A673 (cell line): ENCODE measurements at places on chromosomes 1 and 21. TPM values are rescaled to one million over a fixed set of nuclear protein-coding genes. Genes with fewer than 3 reads are reported as not detected.

- DNase-seq: peak; percentile 46
Observed at GRCh38 chr1:108610073-108610472, 50.2 kb downstream of the EEIG2 start.

GRCh38 chr1:99358770-99359169 is 94.5 kb downstream of the PLPPR4 start:
- DNase-seq: no peak

The PTAFR gene
- 0.09 and 0.11 TPM in 2 replicates for total RNA-seq

DNA sequence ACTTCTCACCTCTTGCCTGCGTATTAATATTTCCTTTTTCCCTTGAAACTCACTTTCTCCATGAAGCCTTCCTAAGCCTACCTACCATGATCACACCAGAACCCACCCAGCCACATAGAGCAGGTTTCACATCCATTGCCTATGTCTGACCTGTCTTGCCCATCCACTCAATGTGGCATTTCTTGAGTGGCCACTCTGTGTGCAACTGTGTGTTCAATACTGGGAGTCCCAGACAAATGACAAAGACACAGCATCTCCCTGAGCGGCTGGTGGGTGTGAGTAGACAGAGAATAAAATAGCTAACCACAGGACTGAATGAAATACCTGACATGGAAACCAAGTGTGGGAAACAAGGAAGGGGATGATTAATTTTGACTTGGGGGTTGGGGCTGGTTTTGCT is 3.1 kb downstream of the PTGFRN start:
- no peak for DNase-seq

DNA sequence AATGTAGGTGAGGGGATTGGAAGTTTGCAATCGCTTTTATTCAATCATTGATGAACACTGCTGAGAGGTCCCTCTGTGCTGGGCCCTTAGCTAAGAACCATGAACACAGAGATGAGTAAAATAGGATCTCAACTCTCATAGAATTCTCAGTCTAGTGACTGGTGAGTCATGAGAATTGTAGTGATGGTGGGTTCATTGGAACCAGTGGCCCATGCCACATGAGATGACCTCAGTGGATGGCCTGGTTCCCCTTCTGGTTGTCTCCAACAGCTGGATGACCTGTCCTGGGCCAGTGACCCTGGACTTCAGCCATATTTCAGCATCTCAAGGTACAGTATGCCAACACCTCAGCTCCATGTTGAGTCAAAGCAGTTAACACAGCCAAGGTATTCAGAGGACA is 21.3 kb upstream of the S100A10 start:
- no peak for DNase-seq

The FCMR gene
- total RNA-seq: not detected in 2 replicates

The PGLYRP3 gene
- total RNA-seq: not detected in 2 replicates

The SLC1A7 gene
- not detected in 2 replicates for total RNA-seq

DNA sequence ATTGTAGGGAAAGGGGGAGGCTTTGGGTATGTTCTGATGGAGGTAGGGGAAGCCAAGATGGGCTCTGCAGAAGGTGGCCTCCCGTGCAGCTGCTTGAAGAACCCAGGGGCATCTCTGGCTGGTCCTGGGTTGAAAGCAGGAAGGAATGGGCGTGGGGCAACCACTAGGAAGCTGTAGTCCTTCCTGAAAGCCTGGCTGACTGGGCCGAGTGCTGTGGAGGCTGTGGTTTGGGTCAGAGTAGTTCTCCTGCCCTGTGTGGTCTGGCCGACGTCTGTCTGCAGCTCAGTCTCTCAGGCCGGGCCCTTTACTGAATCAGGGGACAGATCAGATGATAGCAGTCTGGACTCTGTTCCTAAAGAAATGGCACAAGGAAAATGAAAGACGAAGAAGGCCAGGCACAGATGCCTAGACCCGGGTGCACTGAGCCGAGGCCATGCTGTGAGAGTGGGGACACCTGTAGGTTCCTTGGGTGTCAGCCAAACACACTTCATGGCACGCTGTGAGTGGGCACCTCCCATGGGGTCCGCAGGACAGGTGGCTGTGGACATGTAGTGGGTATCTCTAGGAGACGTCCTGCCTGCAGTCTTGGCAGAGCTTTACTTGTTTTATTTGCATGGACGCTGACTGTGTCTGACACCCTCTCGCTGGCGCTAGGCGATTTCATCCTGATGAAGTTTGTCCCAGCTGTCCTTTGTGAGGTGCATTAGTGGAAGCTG is 87.0 kb downstream of the POFUT2 start:
- no peak for DNase-seq

DNA sequence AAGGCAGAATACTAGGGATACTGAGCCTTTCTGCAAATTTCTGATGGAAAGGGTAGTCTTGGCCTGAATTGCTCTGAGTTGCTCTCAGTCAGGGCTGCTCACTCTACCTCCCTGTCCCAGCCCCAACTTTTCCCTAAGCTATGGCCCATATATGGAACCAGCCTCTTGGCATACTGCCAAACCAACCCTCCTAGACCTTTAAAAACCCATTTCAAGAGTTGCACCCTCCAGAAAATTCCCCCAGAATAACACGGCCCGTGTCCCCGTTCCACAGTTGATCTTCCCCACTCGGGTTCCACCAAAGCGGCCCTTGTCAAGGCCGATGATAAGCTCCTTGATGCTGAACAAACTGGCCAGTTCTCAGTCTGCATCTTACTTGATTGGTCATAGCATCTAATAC is 25.4 kb downstream of the SYT6 start:
- no peak for DNase-seq

DNA sequence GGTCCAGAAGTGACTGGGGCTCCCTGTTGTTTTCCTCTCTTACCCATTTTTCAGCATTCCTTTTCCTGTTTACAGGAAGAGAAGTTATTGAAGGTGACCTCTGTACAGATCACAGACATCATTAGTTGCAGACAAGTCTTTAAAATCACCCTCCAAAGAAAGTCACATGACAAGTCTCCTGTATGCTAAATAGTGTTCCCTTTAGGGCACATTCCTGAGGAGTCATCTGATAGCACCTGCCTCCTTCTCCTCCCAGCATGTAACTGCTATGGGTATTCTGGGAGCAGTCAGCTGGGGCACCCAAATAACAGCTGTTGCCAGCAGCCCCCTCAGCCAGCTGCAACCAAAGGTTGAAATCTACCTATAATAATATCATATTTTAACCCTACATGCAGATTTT is 200.6 kb downstream of the PTGER3 start:
- DNase-seq: no peak

DNA sequence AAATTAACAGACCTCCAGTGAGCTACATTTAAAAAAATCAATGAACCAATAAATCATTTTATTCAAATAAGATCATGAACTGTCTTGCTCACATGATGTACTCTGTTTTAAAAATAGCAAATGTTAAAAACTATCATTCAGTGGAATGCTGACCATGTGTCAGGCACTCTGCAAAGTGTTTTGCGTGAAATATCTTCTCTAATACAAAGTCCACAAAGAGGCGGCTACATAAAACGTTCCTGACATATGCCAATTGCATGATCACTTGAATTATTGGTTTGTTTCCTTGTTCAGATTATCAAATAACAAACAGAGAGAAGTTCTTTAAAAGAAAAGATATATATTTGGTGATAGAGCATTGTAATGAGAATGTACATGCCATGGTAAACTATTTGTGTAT is 10.7 kb downstream of the FMO2 start:
- no peak for DNase-seq

DNA sequence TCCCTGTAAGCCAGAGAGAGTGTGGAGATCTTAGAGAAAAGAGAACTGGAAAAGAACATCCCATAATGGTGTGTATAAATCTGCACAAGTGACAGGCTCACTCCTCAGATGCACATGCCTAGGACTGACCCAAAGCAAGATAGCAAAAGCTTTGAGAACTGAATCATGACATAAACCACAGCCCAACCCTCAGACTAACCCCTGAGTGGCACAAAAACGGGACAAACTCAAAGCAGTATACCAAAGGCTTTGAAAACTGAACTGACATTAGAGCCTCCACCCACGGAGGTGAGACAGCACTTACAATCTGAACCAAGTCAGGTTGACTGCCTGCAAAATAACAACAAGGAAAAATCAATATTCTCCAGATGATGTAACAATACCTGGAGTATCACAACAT is 70.8 kb downstream of the TIAM1 start:
- DNase-seq: no peak

DNA sequence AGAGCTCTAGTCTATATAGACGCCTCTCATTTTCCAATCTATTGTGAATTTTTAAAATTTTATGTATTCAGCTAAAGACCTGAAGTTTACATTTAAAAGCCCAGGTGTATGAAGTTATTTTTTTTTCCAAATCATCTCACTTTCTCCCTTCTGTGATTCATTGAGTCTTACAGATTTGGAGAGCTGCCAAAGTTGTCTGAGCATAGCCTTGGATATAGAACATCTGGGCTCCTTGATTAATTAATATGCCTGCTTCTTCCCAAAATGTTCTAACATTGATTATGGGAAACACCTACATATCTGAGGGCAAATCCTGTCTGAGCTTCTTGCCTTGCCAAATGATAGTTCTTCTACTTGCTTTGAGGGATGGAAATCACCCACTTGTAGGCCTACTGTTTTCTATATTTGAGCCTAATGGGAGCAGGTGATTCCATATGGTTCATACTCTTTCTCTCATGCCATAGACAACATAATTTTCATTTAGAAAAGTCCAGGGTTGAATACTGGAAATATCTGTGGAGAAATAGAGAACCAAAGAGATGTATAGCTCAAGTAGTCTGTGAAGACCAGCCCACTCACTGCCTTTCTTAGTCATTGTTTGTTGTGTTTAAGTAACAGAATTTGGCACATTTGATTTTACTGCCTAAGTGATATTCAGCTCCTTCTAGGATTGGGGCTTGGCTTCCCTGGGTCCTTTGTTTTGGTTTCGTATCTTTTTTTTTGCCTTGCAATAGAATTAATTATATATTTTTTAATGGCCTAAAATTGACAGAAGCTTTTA is 46.2 kb downstream of the MACF1 start:
- DNase-seq: peak; percentile 39

The ERICH3 gene
- not detected in 2 replicates for total RNA-seq

- DNase-seq: peak; percentile 51
Observed at GRCh38 chr1:1058921-1059493, 15.1 kb downstream of the RNF223 start.

The SPRR4 gene
- total RNA-seq: not detected in 2 replicates

The CA14 gene
- total RNA-seq: 2.0 and 2.2 TPM in 2 replicates

GRCh38 chr1:41274752-41275545 is 32.8 kb upstream of the SCMH1 start:
- DNase-seq: no peak

DNA sequence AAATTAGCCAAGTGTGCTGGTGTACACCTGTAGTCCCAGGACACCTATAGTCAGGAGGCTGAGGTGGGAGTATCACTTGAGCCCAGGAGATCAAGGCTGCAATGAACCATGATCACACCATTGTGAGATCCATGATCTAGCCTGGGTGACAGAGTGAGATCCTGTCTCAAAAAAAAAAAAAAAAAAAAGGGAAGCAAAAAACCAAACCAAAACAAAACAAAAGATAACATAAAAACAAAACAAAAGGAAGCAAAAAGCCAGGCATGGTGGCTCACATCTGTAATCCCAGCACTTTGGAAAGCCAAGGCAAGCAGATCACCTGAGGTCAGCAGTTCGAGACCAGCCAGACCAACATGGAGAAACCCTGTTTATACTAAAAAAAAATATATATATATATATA is 9.4 kb upstream of the AKR1A1 start:
- DNase-seq: no peak

The ZYG11A gene
- total RNA-seq: 0.17 and 0.31 TPM in 2 replicates

DNA sequence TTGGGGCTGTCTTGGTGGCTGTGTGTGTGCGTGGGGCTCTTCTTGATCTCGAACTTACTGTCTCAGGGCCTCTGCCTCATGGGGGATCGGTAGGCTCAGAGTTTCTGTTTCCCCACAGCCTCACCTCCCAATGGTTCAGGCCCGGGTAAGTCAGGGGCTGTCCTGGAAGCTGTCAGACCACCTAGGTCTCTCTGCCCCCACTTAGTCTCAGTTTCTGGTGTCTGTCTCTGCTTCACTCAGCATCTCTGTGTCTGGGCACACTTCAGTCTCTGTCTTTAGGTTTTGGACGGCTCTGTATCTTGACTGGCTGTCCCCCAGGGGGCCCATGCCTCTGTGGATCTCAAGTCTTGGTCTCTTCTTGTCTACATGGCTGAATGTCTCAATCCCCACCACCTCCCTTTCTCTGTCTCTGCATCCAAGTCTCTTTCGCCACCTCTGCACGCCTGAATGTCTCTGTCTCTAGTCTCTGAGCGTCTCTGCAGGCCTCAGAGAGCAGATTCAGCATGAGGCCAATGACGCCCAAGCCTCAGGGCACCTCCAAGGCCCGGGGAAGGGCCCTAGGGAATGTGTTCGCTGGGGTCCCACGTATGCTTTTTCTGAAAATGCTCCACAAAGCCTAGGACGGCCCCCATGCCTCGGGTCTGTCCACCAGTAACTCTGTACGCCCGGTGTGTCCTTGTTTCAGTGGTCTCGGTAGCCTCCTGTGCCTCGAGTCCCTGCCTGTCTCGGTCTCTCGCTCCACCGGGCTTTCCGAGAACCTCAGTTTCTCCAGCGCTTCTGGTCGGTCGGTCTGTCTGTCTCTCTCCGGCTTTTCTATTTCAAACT is 818 bp downstream of the FHL3 start:
- no peak for DNase-seq

DNA sequence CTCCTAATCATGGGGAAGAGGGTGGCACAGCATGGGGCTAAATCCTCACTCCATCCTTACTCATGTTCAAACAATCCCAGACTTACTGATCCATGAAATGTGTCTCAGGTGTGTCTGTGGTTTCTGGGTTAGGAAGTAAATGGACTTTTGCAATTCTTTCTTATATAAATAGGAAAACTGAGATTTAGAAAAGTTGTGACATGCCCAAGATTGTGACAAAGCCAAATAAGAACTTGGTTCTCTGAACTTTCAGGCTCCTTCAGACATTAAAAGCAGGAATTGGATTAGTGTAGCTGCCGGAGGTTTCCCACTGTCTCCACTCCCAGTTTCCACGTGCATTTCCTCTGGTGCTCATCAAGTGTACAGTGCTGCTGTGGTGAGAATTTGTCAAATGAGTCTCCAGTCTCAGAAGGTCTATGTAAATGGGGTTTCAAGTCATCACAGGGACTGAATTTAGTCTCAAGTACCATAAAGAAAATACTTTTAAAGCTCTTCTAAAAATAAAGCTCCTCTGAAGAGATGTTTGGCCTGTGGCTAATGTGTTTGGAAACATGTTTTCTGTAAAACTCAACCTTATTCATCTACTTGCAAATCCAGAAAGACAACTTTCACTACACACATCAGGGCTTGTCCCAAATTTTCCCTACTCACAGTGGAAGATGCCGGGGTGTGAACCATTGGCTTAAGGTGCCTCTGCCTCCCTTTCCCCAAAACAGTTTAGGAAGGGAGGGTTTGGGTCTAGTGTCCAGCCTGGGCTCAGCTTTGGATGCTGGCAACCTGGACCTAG is 115.2 kb downstream of the NGF start:
- DNase-seq: no peak
